ENCODE measurements at places on chromosomes 7 and 10. TPM values are rescaled to one million over a fixed set of nuclear protein-coding genes. Genes with fewer than 3 reads are reported as not detected.
A peak's percentile ranks its signal among the peaks of the same experiment; 100 is the strongest.

- no peak for DNase-seq
Observed at GRCh38 chr10:49090696-49091380, 24.5 kb downstream of the VSTM4 start.

DNA sequence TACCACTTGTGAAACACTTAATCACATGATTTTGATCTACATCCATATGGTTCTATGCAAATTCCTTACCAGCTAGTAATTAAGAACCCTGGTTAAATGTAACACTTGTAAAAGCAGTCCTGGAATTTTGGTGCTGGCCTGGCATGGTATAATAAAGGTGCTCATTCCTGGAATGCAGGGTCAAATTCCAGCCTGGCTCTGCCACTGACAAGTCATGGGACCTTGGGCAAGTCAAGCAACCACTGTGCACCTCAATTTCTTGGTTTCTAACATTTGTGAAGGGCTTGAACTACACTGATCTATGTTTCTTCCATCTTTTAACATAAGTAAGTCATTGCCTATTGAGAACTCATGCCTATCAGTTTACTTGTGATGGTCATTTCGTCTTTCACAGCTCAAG, 91.9 kb upstream of the PIK3CG start:
- DNase-seq = no peak

DNA sequence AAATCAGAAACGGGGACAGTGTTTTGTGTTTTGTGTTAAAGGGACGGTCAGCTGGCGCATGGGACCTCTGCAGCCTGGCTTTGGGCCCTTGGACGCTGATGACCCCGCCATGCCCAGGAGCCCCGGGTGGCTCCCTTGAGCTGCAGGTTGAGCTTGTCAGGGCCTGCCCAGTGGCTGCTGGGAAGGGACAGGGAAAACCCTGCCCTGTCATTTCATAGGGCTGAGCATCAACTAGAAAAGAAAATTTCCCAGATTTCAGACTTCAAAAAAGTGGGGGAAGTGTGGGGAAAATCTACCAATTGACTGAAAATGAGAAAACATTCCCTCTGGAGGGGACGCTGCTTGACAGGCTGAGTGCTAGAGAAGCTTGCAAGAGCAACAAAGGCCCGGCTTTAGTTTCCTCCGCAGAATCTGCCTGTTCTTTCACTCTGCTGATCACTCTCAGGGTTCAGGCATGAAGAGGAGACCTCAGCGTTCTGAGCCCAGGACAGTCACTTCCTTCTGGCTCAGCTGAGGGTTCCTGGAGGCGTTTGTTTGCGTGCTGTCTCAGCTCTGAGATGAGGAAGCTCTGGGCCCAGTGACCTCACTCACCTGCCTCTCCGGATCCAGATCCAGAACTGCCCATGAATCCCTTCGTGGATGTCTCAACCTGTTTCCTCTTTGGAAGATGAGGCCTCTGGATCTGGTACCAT, 18.6 kb upstream of the DNAJB6 start:
- DNase-seq = no peak

DNA sequence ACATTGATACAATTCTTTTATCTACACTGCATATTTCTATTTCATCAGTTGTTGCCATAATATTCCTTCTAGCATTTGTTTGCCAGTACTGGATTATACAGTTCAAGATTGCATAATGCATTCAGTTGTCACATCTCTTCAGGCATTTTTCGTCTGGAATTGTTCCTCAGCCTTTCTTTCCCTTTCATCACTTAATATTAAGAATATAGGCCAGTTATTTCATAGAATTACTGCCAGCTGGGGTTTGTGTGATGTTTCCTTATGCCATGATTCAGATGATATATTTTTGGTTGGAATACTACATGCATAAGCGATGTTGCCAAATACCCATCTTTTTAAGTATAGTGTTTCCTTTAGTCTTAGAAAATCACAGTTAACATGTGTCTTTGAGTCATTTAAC, 20.8 kb downstream of the KIFBP start:
- DNase-seq = no peak

- DNase-seq = no peak
Observed at GRCh38 chr7:44889086-44889781, 3.9 kb upstream of the PURB start.

C10orf105 gene
- 0.35 TPM for total RNA-seq

GRCh38 chr7:98927125-98927524, 48.8 kb downstream of the TRRAP start:
- no peak for DNase-seq

- DNase-seq = no peak
Observed at GRCh38 chr7:35681231-35682029, 13.5 kb downstream of the HERPUD2 start.

GPR141 gene
- total RNA-seq = not detected

- no peak for DNase-seq
Observed at GRCh38 chr10:88245974-88246511, 337.1 kb downstream of the RNLS start.

PDE1C gene
- total RNA-seq = not detected

GRM8 gene
- not detected for total RNA-seq

DNA sequence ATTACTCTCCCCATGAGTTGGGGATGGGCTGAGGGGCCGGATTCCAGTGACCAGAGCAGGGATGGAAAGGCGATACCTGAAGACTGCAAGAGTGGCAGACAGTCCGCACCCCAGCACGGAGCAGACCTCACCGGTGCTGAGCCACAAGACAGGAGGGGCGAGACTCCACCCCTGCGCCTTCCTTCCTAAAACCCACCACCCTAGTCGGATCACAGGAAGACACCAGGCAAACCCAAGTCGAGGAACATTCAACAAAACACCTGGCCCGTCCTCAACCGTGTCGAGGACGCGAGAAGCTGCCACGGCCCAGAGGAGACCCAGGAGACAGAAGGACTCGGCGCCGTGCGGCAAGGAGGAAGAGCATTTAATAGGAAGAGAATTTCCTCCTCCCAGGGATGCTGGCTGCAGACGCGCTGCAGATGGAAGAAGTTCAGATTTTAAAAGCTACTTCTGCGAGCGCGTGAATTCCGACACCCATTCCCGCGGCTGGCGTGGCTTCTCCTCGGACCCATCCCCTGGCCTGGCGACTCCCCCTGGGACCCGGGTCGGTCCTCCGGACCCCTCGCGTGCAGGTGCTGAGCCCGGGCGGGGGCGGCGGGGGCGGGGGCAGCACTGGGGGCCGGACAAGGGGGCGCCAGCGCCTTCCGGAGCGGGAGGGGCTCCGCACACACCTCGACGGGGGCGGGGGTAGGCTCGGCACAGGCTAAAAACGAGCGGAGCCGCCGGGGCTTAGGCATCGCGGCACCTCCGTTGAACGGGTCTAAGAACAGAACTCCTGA, 563 bp upstream of the UTF1 start:
- no peak for DNase-seq

BTBD16 gene
- total RNA-seq = not detected

RPEL1 gene
- not detected for total RNA-seq

SLC16A9 gene
- total RNA-seq = 0.14 TPM

- peak; percentile 23 for DNase-seq
Observed at GRCh38 chr7:45978010-45978681, 57.1 kb upstream of the IGFBP3 start.

GRCh38 chr7:82109288-82109687, 334.3 kb downstream of the CACNA2D1 start:
- no peak for DNase-seq

DNA sequence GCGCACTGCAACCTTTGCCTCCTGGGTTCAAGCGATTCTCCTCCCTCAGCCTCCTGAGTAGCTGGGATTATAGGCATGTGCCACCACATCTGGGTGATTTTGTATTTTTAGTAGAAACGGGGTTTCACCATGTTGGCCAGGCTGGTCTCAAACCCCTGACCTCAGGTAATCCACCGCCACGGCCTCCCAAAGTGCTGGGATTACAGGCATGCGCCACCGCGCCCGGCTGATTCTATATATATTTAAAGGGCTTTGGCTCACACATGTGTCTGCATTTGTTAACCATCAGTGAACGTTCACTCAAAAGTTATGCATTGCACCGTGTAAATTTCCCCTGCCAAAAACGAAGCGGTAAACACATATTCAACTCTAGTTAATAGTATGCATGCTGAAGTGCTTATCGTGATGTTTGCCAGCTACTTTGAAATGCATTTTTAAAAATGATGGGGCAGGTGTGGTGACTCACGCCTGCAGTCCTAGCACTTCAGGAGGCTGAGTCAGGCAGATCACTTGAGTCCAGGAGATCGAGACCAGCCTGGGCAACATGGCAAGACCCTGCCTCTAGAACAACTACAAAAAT, 17.7 kb upstream of the WIPI2 start:
- DNase-seq = no peak

DNA sequence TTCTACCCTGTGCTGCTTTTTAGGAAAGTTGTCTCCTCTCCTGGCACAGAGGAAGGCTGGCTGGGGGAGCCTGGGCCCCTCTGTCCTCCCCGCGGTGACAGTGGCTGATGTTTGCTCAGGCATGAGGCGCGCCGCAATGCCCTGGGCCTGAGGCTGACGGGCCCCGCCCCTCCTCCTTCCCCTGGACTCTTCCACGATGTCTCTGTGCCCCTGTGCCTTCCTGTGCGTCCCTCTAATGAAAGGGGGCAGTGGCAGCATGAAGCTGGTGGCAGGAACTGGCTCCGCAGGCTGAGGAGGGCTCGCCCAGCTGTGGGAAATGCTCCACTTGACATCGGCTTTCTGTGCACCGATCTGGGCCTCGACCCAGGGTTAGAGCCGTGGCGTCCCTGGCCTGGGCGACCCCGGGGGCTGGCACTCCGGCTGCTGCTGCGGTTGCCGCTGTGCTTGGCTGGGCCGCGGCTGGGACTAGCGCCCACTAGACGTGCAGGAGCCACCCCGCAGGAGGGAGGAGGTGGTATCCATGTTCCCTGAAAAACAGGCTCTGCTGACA, 67.9 kb downstream of the ZNF680 start:
- DNase-seq = no peak

GRCh38 chr10:7277867-7278266, 133.0 kb downstream of the SFMBT2 start:
- DNase-seq = no peak

- no peak for DNase-seq
Observed at GRCh38 chr7:157136372-157136771, 2.4 kb upstream of the UBE3C start.
